Smooth muscle cell of trachea (primary cell): ENCODE measurements at places on chromosomes 2 and 18. TPM values are rescaled to one million over a fixed set of nuclear protein-coding genes. Genes with fewer than 3 reads are reported as not detected.

The GATA6 gene
- 5.7 and 7.9 TPM in 2 replicates for total RNA-seq

The WDR43 gene
- total RNA-seq, result 68.8 and 70.5 TPM in 2 replicates

The GCG gene
- total RNA-seq, result not detected in 2 replicates

The ELOA2 gene
- not detected in 2 replicates for total RNA-seq

The SPP2 gene
- total RNA-seq, result not detected in 2 replicates

The EVX2 gene
- not detected in 2 replicates for total RNA-seq

The MEP1B gene
- 0.17 TPM in 1 of 2 replicates, not detected in the other for total RNA-seq

The SIX3 gene
- total RNA-seq, result not detected in 2 replicates

The SMIM21 gene
- not detected in 2 replicates for total RNA-seq

The TUBA4B gene
- total RNA-seq, result 0.17 TPM in 1 of 2 replicates, not detected in the other

The LTBP1 gene
- total RNA-seq, result 492 and 645 TPM in 2 replicates

The QPCT gene
- 7.0 and 19.7 TPM in 2 replicates for total RNA-seq

The IL1R2 gene
- total RNA-seq, result 0.83 TPM in 1 of 2 replicates, not detected in the other

The L3MBTL4 gene
- under 0.01 TPM in 1 of 2 replicates, not detected in the other for total RNA-seq

The RSAD2 gene
- 0.44 and 0.50 TPM in 2 replicates for total RNA-seq

The DSEL gene
- total RNA-seq, result 156 and 218 TPM in 2 replicates

The PLCL1 gene
- total RNA-seq, result 1.6 and 1.7 TPM in 2 replicates

The POMC gene
- 0.66 and 3.8 TPM in 2 replicates for total RNA-seq

The FAM124B gene
- total RNA-seq, result 0.44 TPM in 1 of 2 replicates, not detected in the other

The MCEE gene
- total RNA-seq, result 23.5 and 29.8 TPM in 2 replicates

The HJURP gene
- 1.5 and 21.8 TPM in 2 replicates for total RNA-seq

The FSHR gene
- not detected in 2 replicates for total RNA-seq

The DPP10 gene
- total RNA-seq, result not detected in 2 replicates

The INHBB gene
- not detected in 2 replicates for total RNA-seq
